SK-N-DZ (cell line): ENCODE measurements at places on chromosomes 3 and 15.

GRCh38 chr3:195172896-195173295 is 98.1 kb downstream of the XXYLT1 start:
- DNase-seq, result no peak

- DNase-seq, result peak; percentile 34
Measured at GRCh38 chr15:89161666-89162065, 59.7 kb downstream of the RLBP1 start.

DNA sequence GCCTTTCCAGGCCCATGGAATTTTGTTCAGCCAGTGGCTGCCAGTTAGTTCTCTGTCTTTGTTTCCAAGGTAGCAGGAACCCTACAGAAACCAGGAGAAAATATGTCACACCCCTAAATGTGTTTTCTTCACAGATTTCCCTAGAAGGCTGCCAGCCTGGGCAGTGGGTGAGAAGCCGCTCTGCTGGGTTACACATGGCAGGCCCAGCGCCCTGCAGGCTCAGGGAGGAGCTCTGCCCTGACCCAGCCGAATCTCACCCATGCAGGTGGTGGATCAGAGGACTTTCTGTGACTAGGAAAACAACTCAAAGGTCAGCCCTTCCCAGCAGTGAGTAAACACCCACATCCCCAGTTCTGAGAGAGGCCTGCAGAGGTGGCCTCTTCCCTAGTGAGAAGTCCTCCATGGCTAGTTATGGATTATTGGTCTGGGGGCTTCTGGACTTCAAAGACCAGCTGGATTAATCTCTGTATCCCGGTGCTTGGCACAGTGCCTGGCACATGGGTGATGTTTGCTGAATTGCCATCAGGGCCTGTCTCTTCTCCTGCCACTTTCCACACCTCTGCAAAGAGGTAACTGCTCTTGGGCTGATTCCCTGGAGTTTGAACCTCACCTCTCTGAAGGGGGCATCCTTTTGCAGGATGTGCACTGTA is 34.7 kb upstream of the BDH1 start:
- no peak for DNase-seq

DNA sequence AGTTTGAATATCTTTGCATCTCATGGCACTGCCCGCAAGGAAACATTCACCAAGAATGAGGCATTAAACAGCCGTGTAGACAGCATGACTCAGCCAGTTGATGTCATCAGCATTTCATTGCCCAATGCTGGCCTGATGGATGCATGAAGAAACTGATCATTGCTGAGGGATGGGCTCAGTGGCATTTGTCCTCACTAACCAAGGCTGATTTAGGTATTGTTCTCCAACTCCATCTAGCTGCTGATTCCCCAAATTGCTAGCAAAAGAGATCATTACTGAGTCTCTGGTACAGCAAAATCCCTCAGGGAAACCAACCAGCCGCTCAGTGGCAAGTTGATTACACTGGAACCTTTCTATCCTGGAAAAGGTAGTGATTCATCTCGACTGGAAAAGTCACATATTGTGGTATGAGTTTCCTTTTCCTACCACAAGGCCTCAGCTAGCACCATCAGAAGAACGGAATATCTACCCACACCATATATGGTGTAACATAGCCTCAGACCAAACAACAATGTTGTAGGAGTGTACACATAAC is 186.5 kb upstream of the GAP43 start:
- DNase-seq, result peak; percentile 22

GRCh38 chr3:115931581-115931980 is 308.3 kb downstream of the GAP43 start:
- no peak for DNase-seq

DNA sequence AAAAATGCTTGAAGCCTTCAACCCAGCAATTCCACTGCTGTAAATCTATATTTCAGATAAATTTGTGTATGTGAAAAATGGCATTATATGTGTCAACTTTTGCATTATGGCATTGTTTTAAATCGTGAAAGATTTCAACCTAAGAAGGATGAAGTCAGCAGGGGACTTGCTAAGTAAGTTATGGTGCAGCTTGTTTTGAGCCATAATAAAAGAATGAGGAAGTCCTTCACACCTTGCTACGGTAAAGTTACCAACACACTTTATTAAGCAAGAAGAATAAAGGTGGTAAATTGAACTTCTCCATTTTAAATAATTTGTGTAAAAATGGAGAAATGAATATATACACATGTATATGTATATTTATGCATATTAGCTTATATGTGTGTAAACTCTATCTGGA is 371.4 kb downstream of the ROBO2 start:
- DNase-seq, result no peak

- DNase-seq, result no peak
Measured at GRCh38 chr15:77721963-77722362, 89.3 kb upstream of the LINGO1 start.

- no peak for DNase-seq
Measured at GRCh38 chr15:81309647-81310450, 14.1 kb downstream of the STARD5 start.

DNA sequence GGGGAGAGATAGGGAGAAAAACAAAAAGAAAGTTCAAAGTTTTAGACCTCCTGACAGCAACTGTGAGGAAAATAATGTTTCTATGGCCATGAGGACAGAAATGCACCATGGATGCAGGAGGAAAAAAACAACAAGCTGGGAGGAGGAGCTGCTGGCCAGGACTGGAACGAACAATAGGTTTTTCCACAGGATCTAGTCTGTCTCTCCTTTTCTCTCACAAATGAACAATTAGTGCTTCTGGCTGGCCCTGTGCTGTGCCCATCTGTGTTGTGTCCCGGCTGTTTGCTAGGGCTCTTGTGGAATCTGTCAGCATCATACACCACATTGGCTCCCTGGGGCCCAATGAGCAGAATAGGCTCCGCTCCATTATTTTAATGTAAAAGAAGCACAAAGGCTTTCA is 15.2 kb downstream of the GK5 start:
- DNase-seq, result no peak

GRCh38 chr3:10088256-10088655 is 19.8 kb downstream of the FANCD2OS start:
- DNase-seq, result no peak

- DNase-seq, result no peak
Measured at GRCh38 chr3:40546816-40547215, 22.1 kb downstream of the ZNF621 start.

- DNase-seq, result no peak
Measured at GRCh38 chr3:102156426-102156825, 278.4 kb upstream of the ZPLD1 start.

DNA sequence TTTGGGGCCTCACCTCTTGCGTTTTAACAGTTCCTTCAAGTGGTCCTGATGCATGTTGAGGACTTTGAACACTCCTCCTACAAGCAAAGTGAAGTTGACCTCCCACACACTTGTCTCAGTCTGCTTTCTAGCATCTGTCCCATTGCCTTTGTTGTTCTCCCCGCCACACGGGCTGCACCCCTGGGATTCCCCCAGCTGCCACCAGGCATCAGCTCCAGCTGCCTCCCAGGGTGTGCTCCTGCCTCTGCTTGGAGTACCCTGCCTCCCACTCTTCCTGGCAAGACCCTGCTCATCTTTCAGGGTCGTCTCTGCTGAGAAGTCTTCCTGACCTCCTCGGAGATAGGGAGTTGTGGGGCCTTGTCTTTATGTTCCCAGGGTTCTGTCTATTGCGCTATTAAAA is 52.2 kb downstream of the IGF1R start:
- DNase-seq, result no peak

GRCh38 chr3:192812743-192813383 is 85.5 kb upstream of the FGF12 start:
- peak; percentile 59 for DNase-seq

- no peak for DNase-seq
Measured at GRCh38 chr3:167773584-167773983, 38.1 kb downstream of the SERPINI1 start.

- no peak for DNase-seq
Measured at GRCh38 chr3:187104933-187105332, 34.4 kb downstream of the RPL39L start.

GRCh38 chr3:78794431-78794830 is 973.4 kb downstream of the ROBO1 start:
- no peak for DNase-seq

DNA sequence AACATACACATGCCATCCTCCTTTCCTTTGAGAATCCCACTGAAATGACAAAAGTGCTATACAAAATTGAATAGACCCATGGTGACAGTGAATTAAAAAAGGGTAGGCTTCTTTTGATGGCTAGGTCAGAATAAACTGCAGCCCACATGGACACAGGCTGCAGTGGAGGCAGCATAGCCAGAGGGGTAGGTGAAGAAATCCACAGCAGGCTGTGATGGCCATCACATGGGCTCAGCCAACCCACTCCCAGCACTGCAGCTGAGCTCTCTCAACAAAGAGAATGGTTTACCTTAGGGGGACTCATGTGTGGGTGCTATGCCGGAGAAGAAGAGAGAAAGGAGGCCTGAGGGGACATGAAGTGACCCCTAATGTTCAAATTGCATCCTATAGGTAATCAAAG is 331.1 kb downstream of the CHST2 start:
- DNase-seq, result peak; percentile 18

GRCh38 chr15:45704329-45705249 is 69.8 kb downstream of the SQOR start:
- no peak for DNase-seq

- no peak for DNase-seq
Measured at GRCh38 chr3:191296041-191296541, 33.1 kb upstream of the CCDC50 start.

GRCh38 chr3:186732169-186732766 is 15.1 kb downstream of the KNG1 start:
- DNase-seq, result no peak

DNA sequence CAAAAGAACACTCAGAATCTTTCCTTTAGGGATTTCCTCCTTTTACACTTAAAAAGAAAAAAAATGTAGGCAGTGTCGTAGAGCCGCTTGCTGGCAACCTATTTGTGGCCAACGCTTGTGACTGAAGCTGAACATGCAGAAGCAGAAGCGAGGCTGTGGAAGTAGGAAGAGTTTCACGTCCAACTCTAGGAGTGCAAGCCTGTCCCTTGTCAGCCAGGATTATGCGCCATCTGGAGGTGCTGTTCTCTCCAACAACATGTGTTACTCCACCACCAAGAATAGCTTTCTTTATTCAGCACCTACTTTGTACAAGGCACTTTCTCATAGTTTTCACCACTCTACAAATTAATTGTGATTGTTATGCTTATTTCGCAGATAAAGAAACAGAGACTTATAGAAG is 223.2 kb upstream of the LMCD1 start:
- DNase-seq, result no peak

DNA sequence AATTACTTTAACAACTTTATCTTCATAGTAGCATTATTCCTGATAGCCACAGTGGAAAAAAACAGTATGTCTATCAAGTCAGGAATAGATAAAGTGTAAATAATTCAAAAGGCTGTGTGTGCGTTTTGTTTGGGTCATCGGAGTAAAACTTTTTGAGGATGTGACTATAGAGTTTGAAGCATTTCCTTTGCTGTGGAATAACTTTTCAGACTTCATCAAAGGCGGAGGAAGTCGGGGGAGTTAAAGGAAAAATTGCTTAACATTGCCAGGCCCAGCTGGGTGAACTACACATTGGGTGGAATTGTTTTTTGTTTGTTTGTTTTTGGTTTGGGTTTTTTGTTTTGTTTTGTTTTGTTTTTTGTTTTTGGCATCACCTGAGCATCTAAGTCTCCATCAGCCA is 70.4 kb upstream of the CRTC3 start:
- DNase-seq, result no peak

GRCh38 chr15:84606653-84607120 is 5.9 kb downstream of the ZSCAN2 start:
- no peak for DNase-seq

DNA sequence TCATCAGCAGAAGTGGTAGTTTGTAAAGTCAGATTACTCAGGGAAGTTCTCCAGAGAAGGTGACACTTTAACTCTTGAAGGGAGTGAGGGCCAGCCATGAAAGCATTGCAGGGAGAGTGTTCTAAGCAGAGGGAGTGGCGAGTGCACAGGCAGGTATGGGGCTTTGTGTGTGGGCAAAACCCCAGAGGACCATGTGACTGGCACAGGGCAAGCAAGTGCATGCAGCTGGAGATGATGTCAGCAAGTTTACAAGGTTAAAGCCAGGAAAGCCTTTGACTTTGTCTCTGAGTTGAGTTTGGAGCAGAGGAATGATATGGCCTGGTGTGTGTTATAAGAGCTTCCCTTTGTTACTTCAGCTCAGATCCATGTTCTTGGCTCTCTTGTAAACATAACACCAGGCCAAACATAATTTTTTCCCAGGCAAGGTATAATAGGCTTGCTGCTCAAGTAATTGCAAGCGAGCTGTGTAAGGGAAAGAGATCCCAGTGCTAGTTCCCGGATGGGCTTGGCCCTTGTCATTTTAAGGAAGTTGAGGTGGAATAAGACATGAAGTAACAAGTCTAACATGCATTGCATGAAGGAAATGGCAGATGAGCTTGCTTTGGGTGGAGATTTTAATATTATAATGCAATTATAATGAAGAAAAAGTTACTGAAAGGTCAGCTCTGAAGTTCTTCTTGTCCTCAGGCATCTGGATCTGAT is 341.1 kb upstream of the LRRC3B start:
- no peak for DNase-seq

GRCh38 chr3:38649500-38650247 is at the start of gene SCN5A:
TSS of gene SCN5A (minus strand) at chr3:38649687. CDS start at chr3:38633307, 16,380 bp downstream.
- DNase-seq, result peak; percentile 51

- no peak for DNase-seq
Measured at GRCh38 chr3:147354623-147355022, 51.7 kb downstream of the ZIC4 start.

DNA sequence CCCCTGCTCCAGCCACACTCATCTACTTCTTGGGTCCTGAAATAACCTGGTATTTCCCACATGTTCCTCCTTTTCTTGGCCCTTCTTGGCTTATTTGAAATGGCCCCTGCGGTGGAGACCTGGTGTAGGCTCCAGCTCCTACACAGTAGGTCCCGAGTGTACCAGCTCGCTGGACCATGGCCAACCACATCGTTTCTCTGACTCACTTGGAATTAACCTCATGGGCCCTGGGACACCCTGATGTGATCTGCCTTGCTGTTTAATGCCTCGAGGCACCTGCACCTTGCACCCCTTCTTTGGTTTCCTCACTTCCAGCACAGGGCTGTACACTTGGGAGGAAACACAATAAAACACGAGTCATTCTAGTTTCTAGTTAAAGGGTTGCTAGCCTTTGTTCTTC is 60.3 kb downstream of the FEM1B start:
- no peak for DNase-seq

DNA sequence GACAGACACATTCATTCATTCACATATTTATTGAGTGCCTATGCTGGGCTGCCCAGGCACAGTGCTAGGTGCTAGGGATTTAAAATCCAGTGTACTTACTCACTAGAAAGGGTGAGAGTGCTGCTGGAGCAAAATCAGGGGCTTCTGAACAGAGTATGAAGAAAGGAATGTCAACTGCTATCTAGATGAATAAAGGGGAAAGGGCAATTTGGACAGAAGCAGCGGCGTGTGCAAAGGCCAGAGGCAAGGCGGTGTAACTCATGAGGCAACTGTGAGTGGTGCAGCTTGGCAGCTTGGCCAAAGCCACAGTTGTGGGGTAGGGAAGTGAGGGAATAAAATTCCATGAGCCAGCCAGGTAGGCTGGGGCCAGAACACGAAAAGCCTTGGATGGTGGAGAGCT is 76.7 kb downstream of the RAD18 start:
- no peak for DNase-seq
